T-cell (primary cell): ENCODE measurements at places on chromosomes 4 and X. TPM values are rescaled to one million over a fixed set of nuclear protein-coding genes. Genes with fewer than 3 reads are reported as not detected.

DNA sequence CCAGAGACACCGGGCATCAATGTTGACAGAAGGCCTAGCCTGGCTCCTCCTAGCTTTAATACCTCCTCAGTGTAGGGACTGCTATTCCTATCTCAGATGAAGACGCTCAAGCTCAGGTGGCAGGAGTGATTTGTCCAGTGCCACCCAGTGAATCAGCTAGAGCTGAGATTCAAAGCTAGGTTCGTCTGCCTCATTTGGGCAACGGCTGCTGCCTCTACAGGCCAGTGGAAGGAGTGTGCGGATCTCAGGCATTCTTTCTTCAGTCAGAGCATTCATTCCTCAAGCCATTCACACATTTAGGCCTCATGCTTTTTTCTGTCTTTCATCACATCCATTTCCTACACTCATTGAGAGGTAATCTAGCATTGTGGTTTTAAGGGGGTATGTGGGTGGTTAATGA is 7.3 kb downstream of the TSR2 start:
- no peak for DNase-seq

The COL4A5 gene
- total RNA-seq: 0.22 TPM

DNA sequence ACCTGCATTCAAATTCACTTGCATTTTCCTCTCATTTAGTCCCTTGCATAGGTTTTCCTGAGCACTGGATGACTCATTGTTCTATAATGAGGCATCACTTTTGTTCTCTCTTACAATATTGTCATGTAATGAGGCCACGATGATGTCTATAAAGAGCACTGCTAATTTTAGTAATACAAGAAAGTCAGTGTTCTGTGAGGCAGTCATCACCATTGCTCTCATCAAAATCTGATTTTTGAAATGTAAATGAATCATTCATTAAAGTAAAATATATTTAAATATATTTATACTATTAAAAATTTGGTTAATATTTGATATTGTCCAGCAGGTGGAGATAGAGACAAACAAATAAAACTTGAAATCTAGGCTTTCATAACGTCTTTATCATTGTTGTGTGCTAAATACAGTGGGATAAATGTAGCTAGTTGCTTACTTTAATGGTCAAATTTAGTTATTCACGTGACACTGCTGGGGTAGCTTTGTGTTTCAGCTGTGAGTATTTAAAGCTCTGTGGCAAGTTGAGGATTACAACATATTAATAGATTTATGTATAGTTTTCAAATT is 15.4 kb downstream of the HMGB2 start:
- no peak for DNase-seq

GRCh38 chr4:178672512-178672911 is 1230.3 kb upstream of the AGA start:
- no peak for DNase-seq

- no peak for DNase-seq
Measured at GRCh38 chr4:175705407-175705806, 106.7 kb downstream of the GPM6A start.

The ARHGEF9 gene
- 25.7 TPM for total RNA-seq

GRCh38 chr4:122328893-122329292 is 49.9 kb upstream of the ADAD1 start:
- no peak for DNase-seq

- DNase-seq: no peak
Measured at GRCh38 chr4:59195839-59196238, 2004.3 kb upstream of the ADGRL3 start.

- peak; percentile 68 for DNase-seq
Measured at GRCh38 chr4:40149960-40150385, 46.9 kb upstream of the RHOH start.

- no peak for DNase-seq
Measured at GRCh38 chr4:63921561-63921960, 487.7 kb downstream of the TECRL start.

DNA sequence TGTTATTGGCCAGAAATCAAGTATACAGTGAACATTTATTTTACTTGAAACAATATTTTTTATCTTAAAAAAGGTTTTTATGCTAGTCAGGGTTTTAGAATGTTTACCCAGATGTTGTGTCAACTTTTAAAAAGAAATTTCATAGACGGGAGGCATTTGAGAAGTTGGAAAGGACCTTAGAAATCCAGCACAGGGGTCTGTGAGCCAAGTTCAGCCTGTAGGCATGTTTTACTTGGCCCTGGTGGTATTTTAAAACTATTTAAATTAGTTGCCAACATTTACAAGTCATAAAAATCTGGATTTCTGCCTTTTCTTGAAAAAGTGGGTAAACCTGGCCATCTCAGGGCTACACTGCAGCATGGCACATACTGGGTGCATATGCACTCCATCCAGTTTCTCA is 25.5 kb upstream of the FHL1 start:
- no peak for DNase-seq

GRCh38 chr4:69753686-69754085 is 6.7 kb downstream of the SULT1B1 start:
- no peak for DNase-seq

The ATRX gene
- total RNA-seq: 146 TPM

DNA sequence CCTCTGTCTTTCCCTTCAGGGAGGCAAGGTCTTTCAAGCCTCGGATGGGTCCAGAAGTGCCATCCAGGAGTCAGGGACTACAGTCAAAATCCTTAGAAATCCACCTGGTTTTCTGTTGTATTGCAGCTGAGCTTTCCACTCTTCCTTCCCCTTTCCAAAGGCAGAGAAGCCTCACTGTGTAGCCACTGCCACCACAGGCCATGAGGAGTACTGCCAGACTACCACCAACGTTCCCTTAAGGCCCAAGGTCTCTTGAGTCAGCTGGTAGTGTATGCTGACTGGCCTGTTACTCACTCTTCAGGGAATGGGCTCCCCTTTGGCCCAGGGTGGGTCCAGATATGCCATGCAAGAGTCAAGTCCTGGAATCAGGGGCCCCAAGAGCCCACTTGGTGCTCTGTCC is 1454.1 kb downstream of the PCDH19 start:
- no peak for DNase-seq

The LNX1 gene
- total RNA-seq: 0.45 TPM

The PCSK1N gene
- 6.5 TPM for total RNA-seq

The CYSLTR1 gene
- total RNA-seq: 10.6 TPM

DNA sequence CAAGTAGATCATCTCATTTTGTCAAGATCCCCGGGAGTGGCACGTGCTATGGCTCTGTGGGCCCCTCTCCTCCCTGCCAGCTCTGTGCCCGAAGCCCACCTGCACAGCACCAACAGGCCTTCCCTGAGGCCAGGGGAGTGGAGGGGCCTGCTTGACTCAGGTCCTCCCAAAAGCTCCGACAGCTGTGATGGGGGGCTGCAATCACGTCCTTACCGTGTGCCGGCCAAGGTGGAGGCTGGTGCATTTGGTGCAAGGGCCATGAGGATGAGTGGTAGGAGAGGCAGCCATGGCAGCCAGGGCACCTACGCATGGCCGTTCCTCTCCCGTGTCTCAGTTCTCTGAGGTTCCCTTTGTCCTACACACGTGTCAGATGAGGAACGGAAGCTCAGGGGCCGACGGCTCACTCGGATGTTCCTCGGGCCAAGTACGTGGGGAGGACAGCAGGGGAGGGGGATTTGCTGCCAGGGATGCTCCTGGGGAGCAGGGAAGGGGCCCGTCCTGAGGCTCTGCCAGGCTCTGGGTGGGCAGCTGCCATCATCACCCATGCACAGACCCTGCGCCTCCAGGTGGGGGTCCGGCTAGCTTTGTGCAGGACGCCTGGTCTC is 95.8 kb downstream of the HMX1 start:
- DNase-seq: no peak

DNA sequence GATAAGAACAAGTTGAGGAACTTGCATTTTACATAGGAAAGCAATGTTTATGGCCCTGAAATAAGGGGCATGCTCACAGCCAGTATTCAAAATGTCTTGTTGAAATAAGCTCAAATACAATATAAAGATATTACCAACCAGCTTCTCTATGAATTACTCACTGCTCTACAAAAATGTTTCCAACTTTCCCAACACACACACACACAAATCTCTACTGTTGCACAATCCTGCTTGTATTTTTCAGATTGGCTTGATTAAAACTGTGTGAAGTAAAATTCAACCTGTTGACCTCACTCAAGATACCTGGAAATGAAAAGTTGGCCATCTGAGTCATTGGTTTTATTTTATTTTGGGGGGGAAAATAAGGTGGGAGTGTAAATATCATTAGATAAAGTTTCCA is 128.6 kb downstream of the CHIC2 start:
- DNase-seq: no peak

GRCh38 chrX:78944351-78944750 is 840 bp upstream of the P2RY10 start:
- no peak for DNase-seq

The DUX4 gene
- not detected for total RNA-seq

The IL1RAPL1 gene
- not detected for total RNA-seq

GRCh38 chr4:85607624-85608023 is 132.7 kb downstream of the ARHGAP24 start:
- DNase-seq: no peak

DNA sequence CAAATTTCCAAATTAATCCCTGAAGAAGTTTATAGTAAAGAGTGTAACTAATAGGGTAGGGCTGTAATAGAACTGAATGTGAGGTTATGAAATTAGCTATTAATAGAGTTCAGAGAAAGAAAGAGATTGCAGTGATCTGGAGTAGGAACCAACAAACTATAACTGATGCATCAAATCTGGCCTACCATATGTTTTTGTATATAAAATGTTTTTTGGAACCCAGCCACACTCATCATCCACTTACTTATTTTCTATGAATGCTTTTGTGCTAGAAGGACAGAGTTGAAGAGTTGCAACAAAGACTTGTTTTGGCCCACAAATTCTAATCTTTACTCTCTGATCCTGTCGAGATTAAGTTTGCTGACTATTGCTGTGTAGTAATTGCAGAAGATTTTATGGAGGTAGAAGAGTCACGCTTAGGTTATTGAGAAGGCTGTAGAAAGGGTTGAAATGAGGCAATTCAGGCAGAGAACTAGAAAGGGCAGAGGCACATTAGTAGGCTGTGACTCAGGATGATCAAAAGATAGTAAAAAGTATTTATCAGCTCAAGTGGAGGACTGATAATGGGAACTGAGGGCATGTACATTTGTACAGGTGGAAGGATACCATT is 298.7 kb upstream of the EMCN start:
- DNase-seq: no peak

DNA sequence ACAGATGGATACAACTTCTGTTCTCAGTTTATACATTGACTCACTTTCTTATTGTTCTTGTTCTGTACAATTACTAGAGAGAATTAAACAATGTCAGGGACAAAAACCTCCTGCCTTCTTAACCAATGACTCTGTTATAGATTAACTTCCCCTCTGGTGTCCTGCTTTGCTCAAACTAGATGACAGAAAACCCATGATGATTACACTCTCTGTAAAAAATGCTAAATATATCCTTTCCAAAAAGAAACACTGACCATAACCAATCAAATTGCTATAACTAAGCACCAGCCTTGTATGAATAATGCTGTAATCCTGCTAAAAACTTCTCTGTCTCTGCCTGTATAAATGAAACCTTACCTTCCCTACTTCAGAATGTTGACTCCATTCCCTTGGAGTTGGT is 29.8 kb upstream of the IL13RA2 start:
- DNase-seq: no peak

DNA sequence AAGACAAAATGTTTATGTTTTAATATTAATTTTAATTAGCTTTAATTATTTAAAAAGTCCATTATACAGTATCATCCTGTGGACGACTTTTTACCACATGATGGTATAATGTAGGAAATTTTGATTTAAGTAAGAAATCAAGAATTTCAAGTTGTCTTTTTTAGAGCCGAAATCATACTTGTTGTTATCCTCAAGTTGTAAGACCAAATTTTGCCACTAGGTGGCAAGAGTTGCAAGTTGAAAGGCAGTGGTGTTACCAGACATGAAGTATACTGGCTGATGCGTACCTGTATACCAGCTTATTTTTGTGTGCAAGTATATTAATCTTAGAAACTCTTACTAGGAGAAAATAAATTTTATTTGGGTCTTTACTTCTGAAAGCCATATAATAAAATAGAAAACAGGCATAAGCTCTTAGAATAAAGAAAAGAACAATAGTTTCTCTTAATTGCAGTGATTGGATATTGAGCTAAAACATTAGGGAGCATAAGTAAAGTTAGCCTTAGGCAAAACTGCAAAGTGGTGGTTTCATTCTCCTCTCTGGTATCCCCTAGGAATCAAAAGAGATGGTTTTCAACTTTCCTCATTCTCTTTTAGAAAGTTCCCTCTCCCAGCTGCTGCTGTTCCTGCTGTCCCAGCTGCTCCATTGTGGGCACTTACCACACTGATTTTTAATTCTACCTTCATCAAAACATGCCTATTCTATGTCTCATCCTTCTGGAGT is 118.0 kb upstream of the WDFY3 start:
- no peak for DNase-seq

The QRFPR gene
- not detected for total RNA-seq

DNA sequence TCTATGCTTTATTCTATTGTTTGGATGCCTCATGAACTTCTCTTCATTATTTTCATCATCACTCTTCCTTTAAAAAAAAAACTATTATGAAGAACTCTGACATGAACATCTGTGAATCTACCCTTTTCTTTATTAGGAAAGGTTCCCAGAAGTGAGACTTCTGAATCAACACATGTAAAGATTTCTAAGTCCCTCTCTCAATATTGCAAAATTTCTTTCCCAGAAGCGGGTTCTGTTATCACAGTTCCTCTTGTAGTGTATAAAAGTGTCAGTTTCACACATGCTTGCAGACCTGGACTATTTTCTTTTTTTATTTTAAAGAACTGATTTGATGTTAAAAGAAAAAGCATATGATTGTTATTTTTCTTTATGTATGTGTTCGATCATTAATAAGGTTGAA is 330.8 kb upstream of the KLF3 start:
- DNase-seq: no peak
